Amniotic stem cell (primary cell): ENCODE measurements at places on chromosomes 12 and 14.

- DNase-seq = no peak
Observed at GRCh38 chr14:102462391-102462790, 47.2 kb downstream of the ANKRD9 start.

- peak; percentile 30 for DNase-seq
Observed at GRCh38 chr12:124829008-124829707, 34.5 kb downstream of the SCARB1 start.

DNA sequence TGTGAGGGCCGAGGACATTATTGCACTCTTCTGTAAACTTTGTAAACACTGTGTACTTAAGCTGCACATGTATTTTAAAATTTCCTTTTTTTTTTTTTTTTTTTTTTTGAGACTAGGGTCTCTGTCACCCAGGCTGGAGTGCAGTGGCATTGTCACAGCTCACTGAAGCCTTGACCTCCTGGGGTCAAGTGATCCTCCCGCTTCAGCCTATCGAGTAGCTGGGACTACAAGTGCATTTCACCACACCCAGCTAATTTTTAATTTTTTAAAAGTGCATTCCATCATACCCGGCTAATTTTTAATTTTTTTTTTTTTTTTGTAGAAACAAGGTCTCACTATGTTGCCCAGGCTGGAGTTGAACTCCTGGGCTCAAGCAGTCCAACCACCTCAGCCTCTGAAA is 42.4 kb downstream of the RASSF8 start:
- no peak for DNase-seq

GRCh38 chr12:50398931-50399330 is 1.8 kb upstream of the LARP4 start:
- no peak for DNase-seq

DNA sequence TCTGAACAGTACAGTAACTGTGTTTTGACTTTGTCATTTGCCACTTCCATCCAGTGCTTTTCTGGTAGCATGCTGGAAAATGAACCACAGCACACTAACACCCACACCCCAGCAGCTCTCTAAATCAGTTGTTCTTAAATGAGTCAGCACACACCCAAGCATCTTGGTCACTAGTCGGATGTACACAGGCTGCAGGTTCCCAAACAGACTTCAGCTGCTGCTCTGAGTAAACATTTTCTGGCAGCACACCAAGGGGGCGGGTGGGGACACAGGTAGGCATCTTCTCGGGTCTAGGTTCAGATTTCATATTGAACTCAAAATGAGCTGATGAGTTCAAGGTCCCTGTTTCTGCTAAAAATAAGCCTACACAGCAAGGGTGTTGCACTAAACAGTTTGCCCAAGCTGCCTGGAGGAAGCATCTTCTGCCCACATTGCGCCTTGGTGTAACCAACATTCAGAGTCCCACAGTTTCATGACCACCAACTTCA is 39.8 kb downstream of the IFNG start:
- DNase-seq = no peak

- DNase-seq = no peak
Observed at GRCh38 chr12:41497409-41497808, 309.3 kb downstream of the PDZRN4 start.

GRCh38 chr14:31530136-31530535 is 31.1 kb upstream of the NUBPL start:
- DNase-seq = no peak

- DNase-seq = no peak
Observed at GRCh38 chr12:104485651-104486362, 29.1 kb downstream of the CHST11 start.

- peak; percentile 72 for DNase-seq
Observed at GRCh38 chr12:28568118-28568517, 377.9 kb downstream of the CCDC91 start.

- no peak for DNase-seq
Observed at GRCh38 chr12:118271183-118271582, 101.5 kb downstream of the TAOK3 start.

DNA sequence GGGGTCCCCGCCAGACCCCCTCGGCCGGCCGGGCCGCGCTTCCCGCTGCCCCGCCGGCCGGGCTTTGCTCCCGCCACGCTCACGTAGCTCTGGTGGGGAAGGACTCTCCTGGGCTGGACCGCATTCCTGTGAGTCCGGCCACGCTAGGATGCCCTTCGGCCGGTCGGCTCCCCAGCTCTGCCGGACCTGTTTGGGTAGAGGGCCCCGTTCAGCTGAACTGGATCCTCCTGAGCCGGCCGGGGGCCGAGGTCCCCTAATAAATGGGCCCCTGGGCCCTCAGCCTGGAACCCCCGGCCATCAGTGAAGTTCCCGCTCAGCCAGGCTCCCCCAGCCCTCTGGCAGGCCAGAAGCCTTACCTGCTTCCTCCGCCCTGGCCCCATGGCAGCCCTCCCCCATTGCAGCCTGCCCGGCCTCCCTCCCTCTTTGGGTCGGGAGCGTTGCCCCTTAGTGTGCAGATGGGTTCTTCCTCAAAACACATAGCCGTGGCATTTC is 593 bp downstream of the UNC119B start:
- DNase-seq = no peak

DNA sequence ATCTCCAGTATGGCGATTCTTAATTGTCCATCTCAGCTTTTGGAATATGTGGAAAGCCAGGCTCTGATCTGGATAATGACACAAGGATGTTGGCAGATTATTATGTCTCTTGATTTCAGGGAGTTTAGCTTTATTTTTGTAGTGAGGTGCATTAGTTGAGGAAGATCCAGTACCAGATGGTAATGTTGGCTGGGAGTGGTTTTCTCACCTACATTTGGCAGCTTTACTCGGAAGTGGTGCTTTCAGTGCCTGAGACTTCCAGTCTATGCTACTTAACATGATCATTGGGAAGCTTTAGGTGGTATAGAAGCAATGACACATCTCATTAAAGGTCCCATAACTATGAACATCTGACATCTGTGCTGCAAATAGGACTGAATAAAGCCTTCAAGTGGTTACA is 7.5 kb downstream of the SLC15A5 start:
- DNase-seq = no peak

DNA sequence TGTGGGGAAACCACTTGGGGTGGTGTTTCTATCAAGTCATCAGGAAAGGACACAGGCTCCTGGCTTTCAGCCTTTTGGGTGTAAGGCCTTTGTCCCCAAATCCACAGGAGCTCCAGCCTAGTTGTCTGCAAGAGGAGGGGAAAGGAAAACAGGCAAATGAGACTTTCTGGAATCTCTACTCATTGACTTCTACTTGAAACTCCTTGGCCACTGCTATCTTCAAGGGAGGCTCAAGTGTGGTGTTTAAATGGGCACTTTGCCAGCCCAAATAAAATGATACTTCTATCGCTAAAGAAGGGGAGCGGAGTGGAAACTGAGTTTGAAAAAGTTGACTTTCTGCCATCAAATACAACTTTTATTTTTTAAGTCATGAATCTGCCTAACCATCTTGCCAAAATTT is 445.9 kb upstream of the RGS6 start:
- no peak for DNase-seq

DNA sequence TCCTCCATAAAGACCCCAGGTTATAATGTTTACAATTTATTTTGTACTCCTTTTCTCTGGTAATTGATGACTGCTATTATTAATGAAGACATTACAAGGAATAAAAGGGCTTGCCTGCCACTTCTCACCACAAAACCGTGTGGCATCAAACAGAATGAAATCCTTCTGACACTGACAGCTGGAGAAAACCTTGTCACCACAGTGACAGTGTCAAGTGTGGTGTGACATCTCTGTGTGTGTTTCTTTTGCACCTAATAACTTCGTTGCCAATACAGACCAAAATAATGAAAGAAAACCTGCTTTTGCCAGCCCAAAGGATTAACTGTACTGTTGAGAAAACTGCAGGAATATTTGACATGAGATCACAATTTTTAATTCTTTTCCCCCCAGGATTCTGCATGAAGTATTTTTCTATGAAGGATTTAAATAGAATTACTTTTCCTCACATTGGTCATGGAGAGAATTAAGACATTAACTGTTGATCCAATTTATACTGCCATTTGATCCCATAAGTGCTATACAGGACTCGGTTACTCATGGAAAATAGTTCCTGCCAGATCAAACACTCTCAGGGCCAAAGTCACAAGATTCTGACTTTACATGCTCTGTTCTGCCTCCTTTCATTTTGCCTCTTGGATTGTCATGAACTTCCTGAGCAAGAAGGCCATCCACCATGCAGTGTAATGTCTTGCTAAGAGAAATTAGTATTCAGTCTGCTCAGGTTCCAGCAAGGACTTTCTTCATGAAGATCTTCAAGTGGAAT is 60.4 kb upstream of the IFNG-AS1 start:
- no peak for DNase-seq

GRCh38 chr14:58288106-58288792 is 10.1 kb upstream of the ARID4A start:
- no peak for DNase-seq

GRCh38 chr14:61603736-61604135 is 91.6 kb upstream of the HIF1A start:
- no peak for DNase-seq

- no peak for DNase-seq
Observed at GRCh38 chr12:90048918-90049317, 340.3 kb upstream of the ATP2B1 start.

DNA sequence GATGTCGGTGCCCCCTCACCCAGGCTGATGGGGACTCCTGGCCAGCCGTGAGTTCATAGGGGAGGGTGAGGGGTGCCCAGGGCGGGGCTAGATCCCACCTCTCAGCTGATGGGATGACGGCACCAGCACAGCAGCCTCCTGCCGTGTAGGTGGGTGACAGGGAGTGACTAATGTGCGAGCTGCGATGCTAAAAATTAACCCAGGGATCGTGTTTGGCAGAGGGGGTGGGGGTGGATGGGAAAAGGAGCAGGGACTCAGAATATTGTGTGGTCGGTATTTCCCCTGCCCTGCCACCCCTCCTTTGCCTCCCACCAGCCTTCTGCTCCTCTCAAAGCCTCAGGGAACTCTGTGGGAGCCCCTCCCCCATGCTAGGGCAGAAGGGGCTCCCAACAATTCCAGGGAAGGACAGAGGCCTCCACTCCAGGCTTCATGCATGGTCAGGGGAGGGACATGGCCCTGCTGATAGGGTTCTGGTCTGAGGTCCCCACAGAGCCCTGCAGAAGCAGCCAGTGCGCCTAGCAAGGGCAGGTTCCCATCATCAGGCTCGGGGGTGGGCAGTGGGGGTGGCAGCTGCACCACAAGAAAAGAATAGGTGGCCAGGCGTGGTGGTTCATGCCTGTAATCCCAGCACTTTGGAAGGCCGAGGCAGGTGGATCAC is 12.5 kb downstream of the TAMALIN start:
- no peak for DNase-seq

DNA sequence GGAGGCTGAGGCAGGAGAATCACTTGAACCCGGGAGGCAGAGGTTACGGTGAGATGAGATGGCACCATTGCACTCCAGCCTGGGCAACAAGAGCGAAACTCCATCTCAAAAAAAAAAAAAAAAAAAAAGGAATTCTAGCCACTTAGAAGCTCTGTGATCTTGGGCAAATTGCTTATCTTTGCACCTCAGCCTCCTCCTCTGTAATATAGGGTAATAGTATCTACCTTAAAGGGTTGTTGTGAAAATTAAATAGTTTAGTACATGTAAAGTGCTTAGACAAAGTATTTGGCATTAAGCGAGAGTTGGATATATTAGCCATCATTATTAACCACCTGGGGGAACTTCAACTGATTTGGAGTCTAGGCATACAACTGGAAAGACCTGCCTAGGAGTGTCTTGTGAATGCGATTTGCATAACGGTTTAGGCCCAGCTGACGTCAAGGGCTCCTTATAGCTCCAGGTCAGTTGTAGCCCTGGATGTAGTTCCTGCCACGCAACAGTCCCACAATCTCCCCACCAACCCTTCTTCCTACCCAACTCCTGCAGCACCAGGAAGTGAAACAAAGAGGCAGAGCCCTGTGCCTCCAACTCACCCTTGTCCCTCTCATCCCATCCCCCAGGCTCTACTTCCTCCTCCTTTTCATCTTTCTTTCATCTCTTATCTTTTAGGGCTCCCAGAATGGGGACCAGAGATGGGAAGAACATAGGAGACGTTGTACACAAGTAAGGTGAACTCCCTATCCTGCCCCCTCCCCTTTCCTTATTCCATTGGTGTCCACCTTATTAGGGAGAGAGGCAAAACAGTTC is 2.1 kb upstream of the IL23A start:
- no peak for DNase-seq

- no peak for DNase-seq
Observed at GRCh38 chr12:116687888-116688287, 50.0 kb downstream of the SPRING1 start.

DNA sequence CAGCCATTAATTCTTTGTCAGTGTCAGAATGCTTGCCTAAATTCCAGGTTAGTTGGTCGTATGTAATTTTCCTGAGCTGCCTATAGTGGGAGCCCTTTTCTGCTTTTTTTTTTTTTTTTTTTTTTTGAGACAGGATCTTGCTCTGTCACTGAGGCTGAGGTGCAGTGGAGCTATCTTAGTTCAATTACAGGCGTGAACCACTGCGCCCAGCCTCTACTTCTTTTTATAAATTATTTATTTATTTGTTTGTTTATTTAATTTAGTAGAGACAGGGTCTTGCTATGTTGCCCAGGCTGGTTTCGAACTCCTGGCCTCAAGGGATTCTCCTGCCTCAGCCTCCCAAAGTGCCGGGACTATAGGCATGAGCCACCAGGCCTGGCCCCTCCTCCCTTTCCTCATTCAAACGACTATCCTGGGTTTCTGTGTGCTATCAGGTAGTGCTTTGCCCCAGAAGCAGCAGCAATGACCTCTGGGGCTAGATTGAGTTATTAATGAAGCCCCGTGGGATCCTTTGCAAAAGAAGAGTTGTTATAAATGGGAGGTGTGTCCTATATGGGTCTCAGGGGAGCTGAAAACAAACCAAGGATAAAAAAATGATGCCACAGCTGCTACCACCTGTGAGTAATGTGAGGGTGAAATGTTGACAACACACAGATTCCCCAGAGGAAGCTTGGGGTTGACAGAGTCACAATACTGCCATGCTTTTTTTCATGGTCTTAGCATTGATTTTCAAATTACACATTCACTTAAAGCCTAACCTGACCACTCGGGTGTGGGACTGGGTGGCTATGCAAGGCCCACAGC is 34.6 kb upstream of the NFKBIA start:
- no peak for DNase-seq

DNA sequence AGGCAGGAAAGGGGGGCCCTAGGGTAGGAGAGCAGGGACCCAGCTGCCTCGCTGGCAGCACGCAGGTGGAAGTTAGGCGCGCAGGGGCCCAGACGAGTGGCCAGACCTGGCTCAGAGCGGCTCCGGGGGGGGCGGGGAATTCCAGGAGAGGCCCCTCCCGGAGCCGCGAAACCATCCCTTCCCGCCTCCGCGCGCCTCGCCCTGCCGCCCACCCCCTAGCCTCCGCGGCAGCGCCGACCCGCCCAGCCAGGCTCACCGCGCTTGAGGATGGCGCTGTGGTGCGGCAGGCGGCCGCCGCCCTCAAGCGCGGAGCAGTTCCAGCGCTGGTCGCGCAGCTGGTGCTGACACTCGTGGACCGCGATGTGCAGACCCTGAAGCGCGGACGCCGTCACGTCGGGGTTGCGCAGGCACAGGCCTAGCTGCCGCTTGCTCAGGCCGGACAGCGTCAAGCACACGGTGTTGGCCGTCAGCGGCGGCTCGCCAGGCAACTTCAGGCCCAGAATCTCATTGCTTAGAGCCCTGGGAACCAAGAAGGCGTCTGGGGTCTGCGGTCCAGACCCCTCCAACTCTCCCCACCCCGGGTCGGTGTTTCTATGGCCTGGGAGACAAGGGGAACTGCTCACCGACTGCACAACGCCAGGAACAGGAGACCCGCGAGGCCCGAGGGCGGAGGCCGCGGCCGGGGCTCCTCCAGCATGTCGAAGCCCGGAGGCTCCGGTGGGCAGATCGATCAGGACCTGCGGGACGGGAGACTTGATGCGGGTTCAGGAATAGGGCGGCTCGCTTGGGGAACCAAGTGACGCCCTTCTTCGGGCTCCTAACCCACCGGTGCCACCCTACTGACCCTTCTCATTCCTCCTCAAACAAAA is 1.5 kb downstream of the WNT10B start:
- DNase-seq = no peak

GRCh38 chr12:127273626-127274025 is 993.3 kb upstream of the TMEM132C start:
- peak; percentile 24 for DNase-seq
